ENCODE measurements at places on chromosomes 3 and 15.

DNA sequence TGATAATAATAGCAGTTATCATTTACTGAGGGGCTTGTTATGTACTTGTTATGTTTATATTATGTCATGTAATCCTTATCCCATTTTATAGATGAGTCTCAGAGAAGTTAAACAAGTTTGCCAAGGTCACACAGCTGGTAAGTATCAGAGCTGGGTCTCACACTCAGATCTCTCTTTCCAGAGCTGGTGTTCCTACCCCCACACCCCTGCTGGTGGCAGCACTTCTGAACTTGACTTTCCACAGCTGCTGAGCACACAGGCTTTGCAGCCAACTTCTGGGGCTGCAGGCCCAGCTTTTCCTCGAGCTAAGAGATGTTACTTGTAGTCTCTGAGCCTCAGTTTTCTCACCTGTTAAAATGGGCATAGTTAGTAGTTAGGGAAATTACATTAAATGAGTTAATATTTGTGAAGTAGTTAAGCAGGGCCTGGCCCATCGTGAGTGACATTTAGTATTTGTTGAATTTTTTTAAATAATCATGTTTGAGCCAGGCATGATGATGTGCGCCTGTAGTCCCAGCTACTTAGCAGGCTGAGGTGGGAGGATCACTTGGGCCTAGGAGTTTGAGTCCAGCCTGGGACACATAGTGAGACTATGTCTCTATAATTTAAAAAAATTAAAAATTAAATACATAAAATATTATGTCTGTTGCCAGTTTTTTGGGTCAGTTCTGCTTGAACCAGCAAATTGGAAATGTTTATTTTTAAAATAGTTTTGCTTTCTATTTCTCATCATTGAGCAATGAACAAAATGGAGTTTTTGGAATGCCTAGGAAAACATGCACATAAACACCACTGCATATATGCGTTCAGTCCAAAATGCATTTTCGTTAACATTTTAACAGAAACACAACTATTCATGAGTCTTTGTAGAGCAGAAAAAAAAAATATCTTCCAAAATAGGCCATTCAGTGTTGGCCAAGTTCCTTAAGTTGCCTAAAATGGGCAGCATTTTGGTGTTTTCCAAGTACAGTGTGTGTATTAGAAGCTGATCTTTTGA is 87.3 kb downstream of the SMAD6 start:
- no peak for DNase-seq

DNA sequence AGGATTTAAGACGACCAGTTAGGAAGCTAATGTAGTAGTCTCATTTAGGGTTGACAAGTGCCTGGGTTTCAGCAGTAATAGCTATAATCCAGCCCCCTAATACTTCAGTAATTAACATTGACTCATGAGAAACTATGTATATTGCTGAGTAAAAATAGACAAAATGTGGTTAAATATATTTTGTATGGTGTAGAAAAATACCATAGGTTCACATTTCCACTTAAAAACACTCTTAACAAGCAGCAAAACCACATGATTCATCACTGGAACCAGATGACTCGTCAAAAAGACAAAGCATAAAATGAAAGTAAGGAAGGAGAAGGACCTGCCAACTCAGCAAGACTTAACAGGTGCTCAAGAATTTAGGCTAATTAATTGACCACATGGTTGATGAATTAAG is 288.9 kb downstream of the EFHB start:
- DNase-seq: no peak

DNA sequence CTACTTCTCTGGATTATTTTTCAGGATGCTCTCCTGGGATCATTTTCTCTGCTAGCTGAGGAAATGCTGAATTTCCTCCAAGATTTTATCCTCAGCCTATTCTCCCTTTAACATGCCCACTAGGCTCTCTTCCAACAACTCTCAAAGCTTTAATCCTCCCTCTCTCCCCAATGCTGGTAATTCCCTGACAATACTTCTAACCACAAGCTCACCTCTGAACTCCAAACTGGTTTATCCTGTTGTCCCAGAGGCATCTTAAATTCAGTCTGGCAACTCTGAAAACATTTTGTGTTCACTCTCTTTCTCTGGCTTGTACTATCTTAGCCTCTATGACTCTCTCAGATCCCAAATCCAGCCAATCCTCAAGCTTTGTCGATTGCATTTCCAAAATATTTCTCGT is 490.3 kb downstream of the MECOM start:
- DNase-seq: peak; percentile 43

- no peak for DNase-seq
These were observed 38.6 kb upstream of the SFMBT1 start for GRCh38 chr3:53084310-53085001.

DNA sequence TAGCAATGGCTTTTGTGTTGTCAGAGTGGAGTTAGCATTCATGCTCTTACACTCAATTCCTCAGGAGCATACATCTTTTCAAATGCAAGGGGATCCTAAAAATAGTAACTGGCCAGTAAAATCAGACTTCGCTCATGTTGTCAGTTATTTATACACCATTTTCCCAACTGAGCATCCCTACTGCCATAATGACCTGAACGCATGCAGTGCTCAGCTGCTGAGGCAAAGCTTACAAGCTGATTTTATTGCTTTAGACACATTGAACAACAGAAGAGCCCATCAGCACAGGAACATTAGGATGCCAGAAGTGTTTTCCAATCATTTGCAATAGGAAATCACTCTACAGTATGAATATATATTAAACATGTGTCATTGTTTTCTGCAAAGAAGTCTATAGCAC is 689.7 kb upstream of the BCHE start:
- DNase-seq: no peak

DNA sequence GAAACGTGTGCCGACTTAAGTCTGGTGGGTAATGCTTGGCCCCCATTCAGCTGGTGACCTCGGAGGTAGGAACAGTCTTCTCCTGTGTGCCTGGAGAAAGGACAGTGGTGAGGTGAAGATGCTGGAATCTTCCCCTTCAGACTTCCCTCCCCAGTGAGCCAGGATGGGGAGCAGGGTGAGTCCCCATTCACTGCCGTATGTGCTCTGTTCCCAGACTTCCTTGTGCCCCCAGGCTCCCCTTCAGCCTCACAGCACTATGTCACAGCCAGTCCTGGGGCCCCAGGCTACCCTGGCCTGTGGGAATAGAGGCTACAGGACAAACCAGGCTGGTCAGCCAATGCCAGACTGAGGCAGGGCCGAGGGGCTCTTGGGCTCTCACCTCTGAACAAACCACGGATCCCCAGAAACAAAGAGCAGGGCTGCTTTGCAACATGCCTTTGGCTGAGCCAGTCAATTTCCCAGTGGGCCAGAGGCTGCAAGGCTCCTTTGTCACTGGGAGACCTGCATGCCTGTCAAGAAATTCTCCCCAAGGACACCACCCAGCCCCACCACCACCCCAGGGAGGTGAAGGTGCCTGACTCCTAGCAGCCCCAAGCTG is 31.8 kb upstream of the HHATL start:
- DNase-seq: no peak

GRCh38 chr15:73996267-73996666 is 1.8 kb downstream of the PML start:
- no peak for DNase-seq

GRCh38 chr3:188641076-188641475 is 487.1 kb downstream of the LPP start:
- no peak for DNase-seq

- DNase-seq: peak; percentile 86
These were observed 72.0 kb upstream of the KLF13 start for GRCh38 chr15:31254431-31255175.

GRCh38 chr3:82745544-82745943 is 984.1 kb upstream of the GBE1 start:
- no peak for DNase-seq

DNA sequence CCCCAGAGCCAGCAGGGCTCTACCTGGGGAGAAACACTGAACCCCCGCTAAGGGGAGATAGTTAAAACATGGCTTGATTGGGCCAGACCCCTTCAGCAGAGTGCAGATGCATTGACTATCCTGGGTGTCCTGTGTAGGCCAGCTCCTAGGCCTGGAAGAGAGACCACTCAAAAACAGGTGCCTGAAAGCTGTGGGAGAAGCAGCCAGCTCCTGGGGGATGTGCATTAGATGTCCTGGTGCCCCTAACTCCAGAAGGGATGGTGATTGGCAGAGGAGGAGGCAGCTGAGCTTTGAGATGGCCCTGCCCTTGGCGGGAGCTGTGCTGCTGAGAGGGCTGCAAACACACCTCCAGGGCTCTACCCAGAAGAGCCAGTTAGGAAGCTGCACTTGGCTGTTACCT is 89.3 kb upstream of the PLXNA1 start:
- no peak for DNase-seq

DNA sequence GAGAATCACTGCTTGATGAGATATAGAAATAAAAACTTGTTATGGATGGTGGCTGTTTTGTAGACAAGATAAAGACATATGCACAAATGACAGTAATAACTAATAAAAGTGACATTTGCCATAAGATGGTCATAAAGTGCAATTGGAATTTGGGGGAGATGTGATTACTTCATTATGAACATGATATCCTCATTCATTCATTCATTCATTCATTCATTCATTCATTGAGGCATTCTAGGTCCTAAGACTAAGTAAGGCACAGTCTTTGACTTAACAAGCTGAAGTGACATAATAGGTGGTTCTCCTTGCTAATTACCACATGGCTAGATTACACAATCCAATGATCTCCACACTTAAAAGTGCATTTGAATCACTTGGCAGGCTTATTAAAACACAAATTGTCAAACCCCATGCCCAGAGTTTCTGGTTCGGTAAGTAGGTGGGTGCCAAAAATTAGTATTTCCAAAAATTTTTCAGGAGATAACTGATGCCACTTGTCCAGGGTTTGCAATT is 18.9 kb downstream of the RAP2B start:
- DNase-seq: no peak

GRCh38 chr3:84600703-84601225 is 358.0 kb upstream of the CADM2 start:
- DNase-seq: no peak

- DNase-seq: no peak
These were observed 559.3 kb downstream of the MECOM start for GRCh38 chr3:169103951-169104941.

DNA sequence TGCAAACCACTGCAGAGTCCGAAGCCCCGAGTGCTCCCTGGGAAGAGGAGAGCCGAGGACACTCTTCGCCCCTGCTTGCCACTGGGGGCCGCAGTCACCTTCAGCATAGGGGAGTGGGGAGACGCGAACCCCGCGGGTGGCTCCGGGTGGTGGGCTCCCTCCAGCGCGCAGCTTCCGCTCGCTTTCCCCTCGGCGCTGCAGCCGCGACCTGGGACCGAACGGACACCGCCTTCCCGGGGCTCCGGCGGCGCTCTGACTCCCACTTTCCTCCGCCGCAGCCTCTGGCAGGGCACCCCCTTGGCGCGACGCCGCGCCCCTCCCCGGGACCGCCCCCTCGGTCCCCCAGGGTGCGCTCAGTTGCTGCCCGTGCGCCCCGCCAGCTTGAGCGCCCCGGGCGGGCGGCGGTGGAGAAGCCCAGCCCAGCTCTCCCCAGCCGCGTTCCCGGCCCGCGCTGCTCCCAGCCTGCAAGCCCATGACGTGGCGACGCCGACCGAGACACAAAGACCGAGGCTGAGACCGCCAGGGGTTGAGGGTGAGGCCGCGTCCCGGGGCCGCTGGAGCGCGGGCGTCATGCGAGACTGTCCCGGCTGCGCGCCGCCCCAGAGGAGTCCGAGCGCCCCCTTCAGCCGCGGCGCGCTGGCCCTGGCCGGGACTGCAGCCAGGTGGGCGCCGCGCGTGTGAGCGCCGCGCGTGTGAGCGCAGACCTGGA is at the start of gene MINAR1:
TSS of gene MINAR1 (plus strand) at position 701 of the 709 bp plus-strand sequence. CDS start 23,812 bp downstream, outside the sequence.
- no peak for DNase-seq

- no peak for DNase-seq
These were observed 179.1 kb downstream of the NSUN3 start for GRCh38 chr3:94241986-94242385.

DNA sequence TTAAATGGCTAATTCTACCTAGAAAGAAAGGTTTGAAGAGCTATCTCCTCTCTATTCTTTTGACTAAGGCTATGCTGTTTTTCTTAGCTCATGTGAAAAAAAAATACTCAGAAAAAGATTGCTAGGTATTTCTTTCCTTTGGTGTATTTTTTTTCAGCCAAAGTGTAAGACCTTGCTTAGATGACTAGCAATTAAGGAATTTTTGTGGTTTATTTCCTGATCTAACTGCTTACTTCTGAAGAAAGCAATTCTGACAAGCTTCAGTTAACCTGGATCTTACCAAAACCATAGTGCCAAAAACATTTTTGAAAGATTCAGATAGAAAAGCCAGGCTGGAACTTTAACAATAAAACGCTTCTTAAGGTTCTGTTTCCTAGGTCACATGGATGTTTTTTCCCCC is 315.6 kb downstream of the SOX2 start:
- peak; percentile 5 for DNase-seq

- DNase-seq: no peak
These were observed 69.4 kb downstream of the EPHB3 start for GRCh38 chr3:184630861-184631471.

Measured in LoVo (cell line).